ENCODE measurements at places on chromosomes 12 and 14.

- no peak for DNase-seq
Observed at GRCh38 chr14:99880651-99881420, 87.6 kb downstream of the EML1 start.

GRCh38 chr12:3841783-3842182, 31.4 kb downstream of the PARP11 start:
- no peak for DNase-seq

DNA sequence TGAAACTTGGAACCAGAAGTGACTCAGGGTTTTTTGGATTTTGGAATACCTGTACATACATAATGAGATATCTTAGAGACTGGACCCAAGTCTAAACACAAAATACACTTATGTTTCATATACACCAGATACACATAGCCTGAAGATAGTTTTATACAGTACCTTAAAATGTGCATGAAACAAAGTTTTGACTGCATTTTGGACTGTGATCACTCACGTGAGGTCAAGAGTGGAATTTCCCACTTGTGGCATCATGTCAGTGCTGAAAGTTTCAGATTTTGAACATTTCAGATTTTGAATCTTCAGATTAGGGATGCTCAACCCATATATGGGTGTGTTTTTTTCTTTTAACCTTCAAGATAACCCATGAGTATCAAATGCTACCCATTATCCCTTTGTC, 6.6 kb downstream of the SBNO1 start:
- DNase-seq: no peak

DNA sequence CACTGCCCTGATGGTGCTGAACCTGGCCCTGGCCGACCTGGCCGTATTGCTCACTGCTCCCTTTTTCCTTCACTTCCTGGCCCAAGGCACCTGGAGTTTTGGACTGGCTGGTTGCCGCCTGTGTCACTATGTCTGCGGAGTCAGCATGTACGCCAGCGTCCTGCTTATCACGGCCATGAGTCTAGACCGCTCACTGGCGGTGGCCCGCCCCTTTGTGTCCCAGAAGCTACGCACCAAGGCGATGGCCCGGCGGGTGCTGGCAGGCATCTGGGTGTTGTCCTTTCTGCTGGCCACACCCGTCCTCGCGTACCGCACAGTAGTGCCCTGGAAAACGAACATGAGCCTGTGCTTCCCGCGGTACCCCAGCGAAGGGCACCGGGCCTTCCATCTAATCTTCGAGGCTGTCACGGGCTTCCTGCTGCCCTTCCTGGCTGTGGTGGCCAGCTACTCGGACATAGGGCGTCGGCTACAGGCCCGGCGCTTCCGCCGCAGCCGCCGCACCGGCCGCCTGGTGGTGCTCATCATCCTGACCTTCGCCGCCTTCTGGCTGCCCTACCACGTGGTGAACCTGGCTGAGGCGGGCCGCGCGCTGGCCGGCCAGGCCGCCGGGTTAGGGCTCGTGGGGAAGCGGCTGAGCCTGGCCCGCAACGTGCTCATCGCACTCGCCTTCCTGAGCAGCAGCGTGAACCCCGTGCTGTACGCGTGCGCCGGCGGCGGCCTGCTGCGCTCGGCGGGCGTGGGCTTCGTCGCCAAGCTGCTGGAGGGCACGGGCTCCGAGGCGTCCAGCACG, 4.7 kb downstream of the LTB4R start:
- DNase-seq: no peak

DNA sequence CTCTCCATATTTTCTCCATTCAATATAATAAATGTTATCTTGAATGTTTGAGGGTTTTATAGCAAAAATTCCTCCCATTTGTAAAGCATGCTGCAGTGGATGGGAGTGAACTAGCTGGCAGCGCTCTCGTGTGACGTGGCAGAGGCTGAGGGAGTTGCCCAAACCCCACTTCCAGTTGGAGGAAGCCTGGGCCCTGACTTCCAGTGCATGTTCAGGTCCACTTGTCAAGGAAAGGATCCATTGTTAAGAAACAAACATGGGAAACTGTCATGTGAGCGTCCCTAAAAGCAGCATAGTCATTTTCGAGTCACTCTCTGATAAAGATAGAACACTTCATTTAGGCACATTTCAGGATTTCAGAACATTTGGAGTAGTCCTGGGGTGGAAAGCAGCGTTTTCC, 116.6 kb downstream of the SLC25A47 start:
- no peak for DNase-seq

GRCh38 chr14:23530375-23531055, 21.1 kb downstream of the ZFHX2 start:
- no peak for DNase-seq
